ENCODE measurements at places on chromosomes 5 and 9.

DNA sequence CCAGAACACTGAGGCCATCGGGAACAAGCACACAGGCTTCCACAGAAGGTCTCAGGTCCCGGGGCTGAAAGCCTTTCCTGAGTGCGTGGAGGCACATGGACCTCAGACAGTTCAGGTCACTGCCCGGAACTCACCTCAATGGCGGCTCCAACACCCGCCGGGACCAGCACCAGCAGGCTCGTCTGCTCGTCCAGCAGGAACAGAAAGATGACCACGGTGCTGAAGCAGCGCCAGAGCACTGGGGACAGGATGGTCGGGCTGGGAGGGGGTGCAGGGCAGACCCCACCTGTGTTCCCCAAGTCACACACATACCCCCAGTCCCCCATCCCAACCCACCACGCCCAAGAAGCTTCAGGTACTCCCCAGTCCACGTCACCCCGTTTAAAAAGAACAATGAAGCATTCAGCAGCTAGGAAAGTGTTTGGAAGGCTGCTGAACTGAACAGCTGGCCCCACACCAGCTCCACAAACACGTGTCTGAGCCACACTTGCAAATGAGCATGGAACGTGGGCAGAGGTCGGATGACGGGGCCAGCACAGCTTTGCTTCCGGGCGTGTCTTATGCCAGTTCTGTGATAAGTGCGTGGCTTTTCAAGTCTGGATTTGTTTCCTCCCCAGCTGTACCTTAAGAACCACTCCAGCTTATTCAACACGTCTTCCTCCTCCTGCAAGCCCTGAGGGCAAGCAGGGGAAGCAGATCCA lies 14.6 kb downstream of the CLPTM1L start:
- no peak for DNase-seq

DNA sequence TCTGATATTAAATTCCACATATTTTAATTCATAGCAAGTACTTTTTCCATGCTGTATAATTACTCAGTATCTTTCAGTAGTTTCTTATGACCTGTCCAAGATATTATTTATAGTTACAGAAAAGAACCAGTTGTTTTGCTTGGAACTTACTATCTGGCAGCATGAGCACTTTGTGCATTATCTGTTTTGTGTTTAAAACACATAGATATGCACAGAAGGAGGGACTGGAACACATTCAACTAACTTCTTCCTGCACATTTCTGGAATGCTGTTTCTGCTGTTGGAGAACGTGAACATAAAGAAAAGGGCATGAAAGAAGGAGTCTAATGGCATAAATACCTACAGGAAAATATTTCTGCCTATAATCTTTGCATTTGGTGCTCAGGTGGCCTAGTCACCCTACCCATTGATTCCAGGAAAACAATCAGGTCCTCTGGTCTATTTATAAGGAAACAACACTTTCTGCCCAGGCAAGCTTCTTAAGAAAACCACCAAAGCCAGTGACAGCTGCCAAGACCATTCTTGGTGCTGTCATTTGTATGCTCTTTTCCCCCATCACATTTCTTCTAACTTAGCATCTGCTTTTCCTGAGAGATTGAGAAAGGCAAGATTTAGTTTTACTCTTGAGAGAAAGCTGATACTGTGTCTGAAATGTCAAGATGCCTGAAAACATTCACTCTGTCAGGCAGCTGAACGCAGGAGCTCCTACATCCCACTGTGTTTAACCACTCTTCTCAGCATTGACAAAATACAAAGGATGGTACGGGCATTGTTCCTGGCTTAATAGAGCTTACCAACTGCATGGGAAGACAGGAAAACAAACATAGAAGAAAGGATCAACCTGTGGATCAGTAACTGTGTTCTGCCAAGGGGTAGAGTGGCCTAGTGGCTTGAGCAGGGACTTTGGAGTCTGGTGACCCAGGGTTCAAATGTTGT lies 40.3 kb downstream of the RAB3C start:
- no peak for DNase-seq

DNA sequence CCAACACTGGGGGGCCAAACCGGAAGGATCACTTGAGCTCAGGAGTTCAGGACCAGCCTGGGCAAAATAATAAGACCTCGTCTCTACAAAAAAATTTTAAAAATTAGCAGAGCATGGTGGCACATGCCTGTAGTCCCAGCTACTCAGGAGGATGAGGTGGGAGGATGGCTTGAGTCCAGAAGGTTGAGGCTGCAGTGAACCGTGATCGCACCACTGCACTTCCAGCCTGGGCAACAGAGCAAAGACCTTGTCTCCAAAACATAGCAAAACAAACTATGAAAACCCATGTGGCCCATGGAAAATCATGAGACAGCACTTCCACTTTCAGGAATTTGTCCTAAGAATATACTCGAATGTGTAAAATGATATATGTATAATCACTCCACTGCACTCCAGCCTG lies 6.1 kb downstream of the SETX start:
- no peak for DNase-seq

DNA sequence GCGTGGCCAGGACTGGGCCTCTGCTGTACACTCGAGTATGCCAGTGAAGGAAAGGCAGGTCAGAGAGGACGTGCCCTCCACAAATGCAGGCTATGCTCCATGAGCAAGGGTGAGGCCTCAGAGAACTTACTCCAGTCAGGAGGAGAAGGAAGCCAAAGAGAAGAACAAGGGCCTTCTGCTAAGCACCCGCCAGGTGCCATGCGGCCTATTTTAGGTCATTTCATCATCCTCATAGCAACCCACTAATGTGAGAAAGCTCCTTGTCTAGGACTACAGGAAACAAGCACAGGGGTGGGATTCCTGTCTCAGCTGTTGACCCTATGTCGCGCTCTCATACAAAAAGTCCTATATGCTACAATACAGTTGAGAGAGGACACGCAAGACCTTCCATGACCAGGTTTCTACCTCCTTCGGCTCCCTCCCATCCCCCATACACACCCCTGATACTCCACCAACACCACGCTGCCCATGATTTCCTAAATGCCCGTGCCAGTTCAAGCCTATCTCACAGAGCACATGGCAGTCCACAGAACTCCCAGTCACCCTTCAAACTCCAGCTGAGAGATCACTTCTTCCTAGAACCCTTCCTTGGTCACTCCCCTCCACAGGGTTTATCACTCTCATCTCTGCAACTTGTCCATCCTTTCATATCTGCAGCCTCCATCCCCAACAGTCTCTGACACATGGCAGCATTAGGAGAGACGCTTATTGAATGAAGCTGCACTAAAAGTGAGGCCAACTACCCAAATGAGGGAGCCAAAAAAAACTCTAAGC lies 26.8 kb downstream of the PSMB7 start:
- no peak for DNase-seq

- no peak for DNase-seq
These were observed 122.9 kb downstream of the OXCT1 start for GRCh38 chr5:41747301-41747700.
